Occipital lobe (tissue), 3 donors: ENCODE measurements at places on chromosomes 7 and 10.

DNA sequence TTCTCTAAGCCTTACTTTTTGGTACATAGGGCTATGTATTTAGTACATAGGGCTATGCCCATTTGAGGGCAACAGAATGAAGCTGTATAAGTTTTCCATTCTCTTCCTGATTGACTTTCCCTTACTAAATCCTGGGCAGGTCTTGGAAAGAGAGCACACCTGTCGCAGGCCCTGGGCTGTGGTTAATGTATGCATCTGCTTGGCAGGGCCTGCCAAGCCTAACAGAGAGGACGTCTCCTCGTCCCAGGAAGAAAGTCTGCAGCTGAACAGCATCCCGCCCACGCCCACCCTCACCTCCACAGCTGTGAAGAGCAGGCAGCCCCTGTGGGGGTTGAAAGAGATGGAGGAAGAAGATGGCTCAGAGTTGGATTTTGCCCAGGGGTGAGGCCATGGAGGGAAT lies 8.9 kb upstream of the PVRIG start:
- no peak for DNase-seq

DNA sequence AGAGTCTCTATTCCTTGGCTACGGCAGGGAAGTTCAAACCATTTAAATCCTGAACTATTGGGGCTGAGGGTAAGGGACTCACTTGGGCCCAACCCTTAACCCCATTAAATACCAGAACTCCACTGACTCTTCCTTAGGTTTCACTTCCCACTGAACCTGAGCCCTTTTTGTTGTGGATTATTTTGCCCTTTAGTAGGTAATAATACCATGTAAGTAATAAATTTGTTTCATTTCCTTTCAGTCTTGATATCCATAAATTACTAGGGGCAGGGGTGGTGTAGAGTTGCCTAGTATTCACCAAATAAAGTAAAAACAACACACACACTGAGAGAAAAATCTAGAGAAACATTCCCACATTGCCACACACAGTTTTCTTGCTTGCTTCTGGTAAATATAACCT lies 352.0 kb downstream of the PCDH15 start:
- no peak for DNase-seq

DNA sequence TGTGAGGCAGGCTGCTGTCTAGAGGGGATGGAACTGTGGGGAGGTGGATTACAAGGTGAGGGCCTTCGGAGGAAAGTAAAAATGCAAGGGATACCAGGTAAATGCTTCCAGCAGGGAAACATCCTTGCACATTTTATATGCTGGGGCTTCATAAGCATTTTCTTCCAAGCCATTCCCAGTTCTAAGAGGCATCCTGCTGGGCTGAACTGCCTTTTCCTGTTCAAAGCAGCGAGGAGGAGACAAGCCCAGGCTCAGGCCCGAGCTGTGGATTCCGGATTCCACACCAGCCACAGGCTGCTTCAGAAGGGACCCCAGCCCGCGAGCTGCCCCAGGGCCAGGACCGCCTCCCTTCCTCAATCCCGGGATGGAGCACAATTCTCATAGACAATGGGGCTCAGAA lies 249.7 kb downstream of the TNS3 start:
- no peak for DNase-seq

DNA sequence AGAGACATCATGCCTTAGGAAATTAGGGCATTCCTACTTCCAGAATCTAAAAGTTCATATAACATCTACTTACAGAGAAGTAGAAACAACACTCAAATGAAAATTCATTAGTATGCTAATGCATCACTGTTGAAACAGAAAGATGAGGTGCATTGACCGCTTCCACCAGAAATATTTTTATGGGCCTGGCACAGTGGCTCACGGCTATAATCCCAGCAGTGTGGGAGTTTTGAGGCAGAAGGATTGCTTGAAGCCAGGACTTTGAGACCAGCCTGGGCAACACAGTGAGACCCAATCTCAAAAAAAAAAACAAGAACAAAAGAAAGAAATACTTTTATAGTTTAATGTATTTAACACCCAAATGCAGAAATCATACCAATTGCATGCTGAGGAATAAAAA lies 220.9 kb downstream of the SKIDA1 start:
- no peak for DNase-seq

DNA sequence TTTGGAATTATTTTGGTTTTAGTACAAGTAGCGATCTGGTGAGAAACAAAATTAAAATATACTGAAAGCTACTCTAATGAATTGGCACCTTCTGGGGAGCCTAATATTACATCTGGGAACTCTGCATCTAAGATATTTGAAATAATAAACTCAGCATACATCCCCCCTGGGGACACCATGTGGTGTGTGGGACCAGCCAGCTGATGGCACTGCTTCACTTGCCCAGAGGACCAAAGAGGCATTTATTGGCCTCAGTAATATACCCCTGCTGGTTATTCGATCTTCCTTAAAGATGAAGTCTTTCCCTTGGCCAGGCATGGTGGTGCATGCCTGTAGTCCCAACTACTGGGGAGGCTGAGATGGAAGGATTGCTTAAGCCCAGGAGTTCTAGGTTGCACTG lies 195.1 kb upstream of the AUTS2 start:
- no peak for DNase-seq
